ENCODE measurements at places on chromosomes 13 and 19. TPM values are rescaled to one million over a fixed set of nuclear protein-coding genes. Genes with fewer than 3 reads are reported as not detected.

The MYBPC2 gene
- not detected for total RNA-seq

The FGF21 gene
- total RNA-seq, result not detected

The C2CD4C gene
- 1.6 TPM for total RNA-seq

The SPTBN4 gene
- total RNA-seq, result 0.78 TPM
